Hematopoietic multipotent progenitor cell treated with erythropoietin and hydrocortisone succinate and interleukin-3 and kit ligand, for 15 days (in vitro differentiated cells): ENCODE measurements at places on chromosomes 3 and 15.

- DNase-seq: no peak
These were observed 223.0 kb upstream of the LYSMD4 start for GRCh38 chr15:99956022-99956775.

DNA sequence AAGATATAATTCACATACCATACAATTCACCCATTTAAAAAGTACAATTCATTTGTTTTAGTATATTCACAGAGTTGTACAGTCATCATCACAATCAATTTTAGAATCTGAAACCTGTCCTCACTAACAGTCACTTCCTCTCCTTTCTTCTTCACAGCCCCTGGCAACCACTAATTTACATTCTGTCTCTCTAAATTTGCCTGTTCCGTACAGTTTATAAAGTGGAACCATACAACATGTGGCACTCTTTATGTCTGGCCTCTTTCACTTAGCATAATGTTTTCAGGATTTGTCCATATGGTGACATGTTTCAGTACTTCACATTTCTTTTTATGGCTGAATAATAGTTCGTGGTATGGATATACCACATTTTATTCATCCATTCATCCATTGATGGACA lies 22.7 kb downstream of the ERICH6 start:
- DNase-seq: no peak

DNA sequence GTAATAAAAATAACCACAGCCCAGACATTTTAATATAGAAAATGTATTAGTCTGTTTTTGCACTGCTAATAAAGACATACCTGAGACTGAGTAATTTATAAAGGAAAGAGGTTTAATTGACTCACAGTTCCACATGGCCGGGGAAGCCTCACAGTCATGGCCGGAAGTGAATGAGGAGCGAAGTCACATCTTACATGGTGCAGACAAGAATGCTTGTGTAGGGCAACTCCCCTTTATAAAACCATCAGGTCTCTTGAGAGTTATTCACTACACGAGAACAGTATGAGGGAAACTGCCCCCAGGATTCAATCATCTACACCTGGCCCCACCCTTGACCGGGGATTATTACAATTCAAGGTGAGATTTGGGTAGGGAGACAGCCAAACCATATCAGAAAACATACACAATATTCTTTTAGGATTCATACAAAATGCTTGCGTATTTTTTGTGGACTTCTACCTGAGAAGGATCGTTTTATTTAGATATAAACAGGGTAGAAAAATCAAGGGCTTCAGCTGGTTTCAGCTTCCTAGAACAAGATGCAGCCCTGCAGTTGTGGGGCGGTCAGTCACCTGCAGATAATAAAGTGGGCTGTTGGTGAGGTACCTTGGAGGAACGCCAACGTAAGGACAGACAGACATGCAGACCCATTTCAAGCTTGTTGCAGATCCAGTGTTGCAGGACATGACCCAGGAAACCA lies 101.9 kb downstream of the TNIK start:
- no peak for DNase-seq

- no peak for DNase-seq
These were observed 38.1 kb downstream of the MFSD1 start for GRCh38 chr3:158839966-158840365.

DNA sequence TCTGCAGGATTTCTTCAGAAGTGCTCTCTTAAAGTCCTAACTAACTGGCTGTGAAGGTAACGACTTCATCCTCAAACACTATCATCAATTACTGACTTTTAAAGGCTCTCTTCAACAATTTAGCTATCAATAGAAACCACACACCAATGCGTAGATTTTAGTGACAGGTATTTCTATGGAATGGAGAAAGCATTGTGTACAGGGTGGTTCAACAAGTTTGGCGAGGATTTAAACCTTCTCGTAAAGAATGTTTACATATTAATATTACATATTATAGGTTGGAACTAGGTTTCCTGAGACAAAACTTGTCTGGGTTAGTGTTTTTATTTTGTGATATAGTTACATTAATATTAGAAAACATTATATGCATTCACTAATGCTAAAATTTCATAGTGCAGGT lies 233.6 kb downstream of the CHL1 start:
- no peak for DNase-seq
